CD4-positive, alpha-beta T cell treated with Interleukin-4 for 4 hours (primary cell): ENCODE measurements at places on chromosomes 4 and X.
A peak's percentile ranks its signal among the peaks of the same experiment; 100 is the strongest.

GRCh38 chr4:878796-879728, 53.1 kb downstream of the GAK start:
- peak; percentile 43 for DNase-seq

GRCh38 chr4:57943682-57944081, 833.5 kb upstream of the IGFBP7 start:
- no peak for DNase-seq

GRCh38 chr4:175412746-175413145, 399.3 kb downstream of the GPM6A start:
- no peak for DNase-seq

GRCh38 chr4:122959981-122960610, 37.7 kb upstream of the NUDT6 start:
- DNase-seq, result no peak

DNA sequence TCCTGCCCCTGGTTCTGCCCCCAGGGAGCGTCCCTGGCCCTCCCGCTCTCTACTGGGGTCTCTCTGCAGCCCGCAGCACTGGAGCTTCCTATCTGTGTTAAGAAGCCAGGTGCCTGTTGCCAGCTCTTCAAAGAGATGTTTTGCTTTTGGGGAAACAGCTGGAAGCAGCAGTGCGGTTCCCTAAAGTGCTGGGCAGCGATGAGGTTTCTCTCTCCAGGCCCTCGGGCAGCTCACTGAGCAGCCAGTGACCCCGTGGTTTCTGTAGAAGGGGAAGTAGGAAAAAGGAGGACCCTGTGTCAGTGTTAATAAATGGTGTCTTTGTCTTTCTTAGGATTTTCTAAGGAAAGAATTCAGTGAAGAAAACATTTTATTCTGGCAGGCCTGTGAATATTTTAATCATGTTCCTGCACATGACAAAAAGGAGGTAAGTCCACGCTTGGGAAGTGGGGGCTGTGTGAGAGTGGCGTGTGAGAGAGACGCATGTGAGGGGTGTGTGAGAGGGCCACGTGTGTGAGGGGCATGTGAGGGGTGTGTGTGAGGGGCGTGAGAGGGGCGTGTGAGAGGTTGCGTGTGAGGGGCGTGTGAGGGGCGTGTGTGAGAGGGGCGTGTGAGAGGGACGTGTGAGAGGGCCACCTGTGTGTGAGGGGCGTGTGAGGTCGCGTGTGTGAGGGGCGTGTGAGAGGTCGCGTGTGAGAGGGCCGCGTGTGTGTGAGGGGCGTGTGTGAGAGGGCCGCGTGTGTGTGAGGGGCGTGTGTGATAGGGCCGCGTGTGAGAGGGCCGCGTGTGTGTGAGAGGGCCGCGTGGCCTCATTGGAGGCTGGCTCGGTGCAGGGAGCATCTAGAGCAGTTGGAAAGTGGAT, 27.1 kb upstream of the HGFAC start:
- DNase-seq, result no peak

DNA sequence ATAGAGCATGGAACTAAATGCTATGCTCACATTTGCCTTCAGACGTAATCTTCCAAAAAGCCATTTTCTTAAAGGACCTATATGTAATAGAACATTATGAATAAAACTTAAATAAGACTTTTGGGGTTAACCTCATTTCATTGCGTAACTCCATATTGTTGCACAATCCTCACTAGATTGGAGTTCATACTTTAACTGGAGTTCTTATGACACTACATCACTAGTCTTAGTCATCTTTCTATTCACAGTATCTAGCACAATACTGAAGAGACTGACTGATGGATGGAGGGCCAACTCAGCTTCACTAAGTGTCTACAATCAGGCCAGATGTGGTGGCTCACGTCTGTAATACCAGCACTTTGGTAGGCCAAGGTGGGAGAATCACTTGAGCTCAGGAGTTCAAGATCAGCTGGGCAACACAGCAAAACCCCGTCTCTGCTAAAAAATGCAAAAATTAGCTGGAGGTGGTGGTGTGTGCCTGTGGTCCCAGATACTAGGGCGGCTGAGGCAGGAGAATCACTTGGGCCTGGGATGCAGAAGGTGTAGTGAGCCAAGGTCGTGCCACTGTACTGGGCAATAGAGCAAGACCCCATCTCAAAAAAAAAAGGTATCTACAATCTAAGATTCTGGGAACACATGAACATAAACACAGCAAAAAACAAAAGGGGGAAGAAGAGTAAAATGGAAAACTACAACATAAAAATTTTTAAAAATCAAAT, 80.8 kb upstream of the MAB21L2 start:
- DNase-seq, result no peak

GRCh38 chr4:1368421-1369090, 21.5 kb downstream of the UVSSA start:
- no peak for DNase-seq

GRCh38 chr4:139893801-139894200, 228.2 kb downstream of the MGST2 start:
- no peak for DNase-seq

- no peak for DNase-seq
Measured at GRCh38 chr4:8770518-8771257, 101.0 kb downstream of the HMX1 start.

DNA sequence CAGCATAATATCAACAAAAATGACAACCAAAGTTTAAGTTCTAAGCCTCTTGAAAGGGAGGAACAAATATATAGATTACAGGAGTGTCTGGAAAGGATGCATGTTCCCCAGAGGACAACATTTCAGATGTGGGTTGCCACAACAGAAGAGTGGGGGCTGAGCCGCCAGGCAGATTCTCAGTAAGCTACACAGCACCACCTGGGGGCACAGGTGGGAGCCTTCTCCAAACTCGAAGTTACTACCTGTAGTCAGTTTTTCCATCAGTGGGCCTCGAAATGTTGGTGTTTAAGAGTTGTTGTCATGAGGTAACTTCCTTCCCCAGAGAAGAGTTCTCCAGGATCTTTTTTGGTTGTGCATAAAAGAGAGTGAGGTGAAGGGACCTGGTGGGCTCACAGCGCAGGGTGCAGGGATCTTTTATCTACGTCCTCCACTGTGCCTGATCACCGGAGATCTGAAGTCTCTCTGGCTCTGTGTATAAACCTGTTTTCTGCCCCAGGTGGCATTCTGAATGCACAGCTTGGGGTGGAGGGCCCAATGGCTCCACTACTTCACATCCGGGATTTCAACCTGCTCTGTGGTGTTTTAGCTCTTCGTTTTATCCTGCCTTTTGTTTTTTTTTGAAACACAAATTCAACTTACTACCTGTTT, 58.4 kb upstream of the STS start:
- no peak for DNase-seq

DNA sequence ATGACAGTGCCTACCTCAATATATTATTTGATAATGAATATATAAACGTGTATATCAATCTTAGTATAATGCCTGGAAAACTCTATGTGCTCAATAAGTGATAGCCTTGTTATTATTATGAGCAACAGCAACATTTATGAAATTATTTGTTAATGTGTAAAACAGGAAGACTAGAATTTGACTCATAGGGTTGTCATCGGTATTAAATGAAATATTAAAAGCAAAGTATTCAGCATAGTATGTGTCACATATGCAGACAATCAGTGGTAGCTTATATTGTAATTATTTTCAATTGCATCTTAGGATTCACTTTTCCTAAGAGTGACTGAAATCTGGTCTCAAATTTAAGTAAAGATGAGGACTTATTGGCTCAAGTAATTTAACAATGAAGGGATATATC, 24.6 kb downstream of the SPANXD start:
- DNase-seq, result no peak

- no peak for DNase-seq
Measured at GRCh38 chr4:4990329-4990728, 28.9 kb downstream of the CYTL1 start.

GRCh38 chr4:76214177-76214675, 602 bp upstream of the SCARB2 start:
- no peak for DNase-seq

GRCh38 chr4:123827511-123827910, 430.9 kb downstream of the SPRY1 start:
- no peak for DNase-seq

GRCh38 chr4:138669479-138670315, 345.9 kb upstream of the NOCT start:
- DNase-seq, result no peak

DNA sequence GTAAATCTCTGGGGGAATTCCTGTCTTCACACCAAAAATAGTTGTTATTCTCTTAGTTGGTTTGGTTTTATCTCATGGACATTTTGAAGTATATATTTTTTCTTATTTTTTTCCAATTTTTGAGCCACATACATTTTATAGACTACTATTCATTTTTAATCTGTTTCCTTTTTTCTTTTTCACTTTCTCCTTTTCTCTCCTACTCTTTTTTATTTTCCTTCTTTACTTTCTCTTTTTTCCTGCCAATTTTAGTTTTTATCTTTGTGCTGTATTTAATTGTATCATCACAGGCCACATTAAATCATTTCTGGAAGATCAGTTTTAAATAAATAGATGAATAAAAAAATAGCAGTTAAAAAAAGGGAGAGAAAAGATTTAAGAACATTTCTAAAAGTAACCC, 14.0 kb upstream of the JADE3 start:
- DNase-seq, result no peak

DNA sequence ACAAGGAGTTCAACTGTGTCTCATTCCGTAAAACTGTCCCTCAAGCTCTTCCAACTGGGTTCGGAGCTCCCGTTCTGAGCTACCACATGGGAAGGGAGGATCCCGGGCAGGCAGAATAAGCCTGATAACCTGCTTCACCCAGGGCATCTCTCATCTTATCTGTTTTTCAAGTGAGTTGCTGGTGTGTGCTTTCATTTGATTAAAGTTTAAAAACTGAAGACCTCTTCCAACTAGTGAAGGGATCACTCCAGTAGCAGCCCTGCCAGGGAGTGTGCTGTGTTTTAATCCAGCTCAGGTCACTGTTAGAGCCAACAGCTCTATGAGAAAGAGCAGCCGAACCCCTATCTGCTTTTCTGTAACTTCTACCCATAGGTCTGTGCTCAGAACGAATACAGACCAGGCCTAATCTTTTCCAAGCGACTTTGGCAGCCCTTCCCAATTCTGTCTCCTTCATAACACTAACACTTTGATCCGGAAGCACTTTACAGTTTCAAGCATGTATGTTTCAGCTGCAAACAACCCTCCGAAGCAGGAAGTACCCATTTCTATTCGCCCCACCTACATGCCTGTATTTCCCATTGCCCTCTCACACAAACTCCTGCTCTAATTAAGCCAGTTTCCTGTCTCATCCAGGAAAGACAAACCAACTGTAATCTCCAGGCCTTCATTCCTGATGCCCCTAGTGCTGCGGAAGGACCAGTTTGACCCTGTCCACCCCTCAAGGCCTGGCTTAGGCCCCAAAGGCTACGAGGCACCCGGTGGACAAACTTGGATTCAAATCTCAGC, 60.9 kb downstream of the IRF2 start:
- DNase-seq, result no peak

GRCh38 chrX:132094164-132094563, 33.7 kb downstream of the FRMD7 start:
- DNase-seq, result no peak

DNA sequence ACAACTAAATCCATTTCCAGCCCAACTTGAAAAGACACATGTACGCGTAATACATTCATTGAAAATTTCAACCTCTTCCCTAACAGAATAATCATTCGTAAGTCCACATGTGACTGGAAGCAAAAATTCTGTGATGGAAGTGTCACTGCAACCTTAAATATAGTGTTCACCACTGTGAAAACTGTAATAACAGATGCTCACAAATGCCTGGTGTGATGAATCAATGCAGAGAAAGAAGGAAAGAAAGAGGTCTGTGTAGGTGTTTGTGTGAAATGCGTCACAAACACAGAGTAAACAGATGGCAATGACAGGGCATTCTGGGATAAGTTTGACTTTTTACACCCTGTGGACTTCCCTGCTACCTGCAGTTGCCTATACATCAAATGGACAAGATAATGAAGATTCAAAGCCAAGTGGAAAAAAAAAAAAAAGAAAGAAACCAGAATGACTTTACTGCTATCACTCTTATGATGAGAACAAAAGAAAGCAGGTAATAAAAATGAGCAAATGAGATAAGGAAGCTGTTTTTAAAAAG, 123.3 kb downstream of the EPHA5 start:
- no peak for DNase-seq

DNA sequence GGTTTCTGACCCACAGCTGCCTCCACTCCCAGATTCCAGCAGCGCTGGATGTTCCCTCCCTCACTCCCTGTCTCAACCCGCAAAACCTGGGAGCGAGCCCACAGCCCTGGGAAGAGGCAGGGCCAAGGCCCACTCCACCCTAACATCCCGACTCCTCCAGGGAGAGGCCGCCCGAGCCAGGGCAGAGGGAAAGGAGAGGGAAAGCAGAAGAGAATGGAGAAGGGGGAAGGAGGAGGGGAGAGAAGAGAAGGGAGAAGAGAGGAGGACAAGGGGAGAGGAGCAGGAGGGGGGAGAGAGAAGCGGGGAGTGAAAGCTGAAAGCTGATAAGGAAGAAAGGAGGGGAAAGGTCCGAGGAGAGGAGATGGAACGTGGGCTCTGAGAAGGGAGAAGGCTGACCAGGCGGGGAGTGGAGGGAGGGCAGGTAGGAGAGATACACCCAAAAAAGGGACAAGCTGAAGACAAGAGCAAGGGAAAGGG, 120.2 kb upstream of the PJA1 start:
- DNase-seq, result no peak

GRCh38 chr4:139144161-139144859, 32.7 kb downstream of the ELF2 start:
- DNase-seq, result no peak

GRCh38 chr4:42955746-42956505, 63.4 kb downstream of the GRXCR1 start:
- no peak for DNase-seq

GRCh38 chr4:115660465-115660864, 547.0 kb upstream of the NDST4 start:
- no peak for DNase-seq

GRCh38 chr4:107913283-107913899, 18.0 kb upstream of the CYP2U1 start:
- DNase-seq, result peak; percentile 71

GRCh38 chr4:162347156-162347841, 183.5 kb upstream of the FSTL5 start:
- DNase-seq, result no peak

DNA sequence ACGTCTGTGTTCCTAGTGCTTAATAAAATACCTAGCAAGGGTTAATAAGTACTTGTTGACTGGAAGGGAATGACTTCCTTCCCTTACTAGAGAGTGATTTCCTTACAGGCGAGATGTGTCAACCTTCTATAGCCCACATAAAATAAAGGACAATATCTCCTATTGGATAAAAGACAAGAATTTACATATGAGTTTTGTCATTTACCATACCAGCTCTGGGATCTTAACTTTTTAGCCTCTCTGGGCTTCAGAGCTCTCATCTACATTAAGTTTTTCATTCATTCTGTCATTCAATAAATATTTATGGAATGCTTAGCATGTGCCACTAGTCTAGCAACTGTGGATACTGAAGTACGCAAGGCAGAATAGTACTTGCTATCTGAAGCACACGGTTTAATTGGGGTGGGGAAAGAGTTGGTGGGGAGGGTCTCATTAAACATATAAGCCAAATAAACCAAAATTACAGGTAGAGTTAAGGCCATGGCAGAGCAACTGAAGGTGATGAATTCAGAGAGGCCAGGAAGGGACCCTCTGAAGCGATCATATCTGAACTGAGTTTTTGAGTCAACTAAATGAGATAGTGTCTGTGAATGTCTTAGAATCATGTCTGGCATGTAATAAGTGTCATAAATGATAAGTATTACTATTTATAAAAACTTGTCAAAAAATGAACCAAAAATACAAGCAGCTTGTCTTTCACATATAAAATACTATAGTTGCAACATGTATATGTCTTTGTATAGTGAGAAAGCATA, 91.6 kb upstream of the BMP2K start:
- no peak for DNase-seq

- no peak for DNase-seq
Measured at GRCh38 chr4:176641237-176641636, 151.5 kb downstream of the VEGFC start.
